Stimulated activated CD4-positive, alpha-beta T cell treated with anti-CD3 and anti-CD28 coated beads, Interleukin-4, amount 100 ng/mL, for 48 hours (primary cell): ENCODE measurements at places on chromosomes 4 and X.

DNA sequence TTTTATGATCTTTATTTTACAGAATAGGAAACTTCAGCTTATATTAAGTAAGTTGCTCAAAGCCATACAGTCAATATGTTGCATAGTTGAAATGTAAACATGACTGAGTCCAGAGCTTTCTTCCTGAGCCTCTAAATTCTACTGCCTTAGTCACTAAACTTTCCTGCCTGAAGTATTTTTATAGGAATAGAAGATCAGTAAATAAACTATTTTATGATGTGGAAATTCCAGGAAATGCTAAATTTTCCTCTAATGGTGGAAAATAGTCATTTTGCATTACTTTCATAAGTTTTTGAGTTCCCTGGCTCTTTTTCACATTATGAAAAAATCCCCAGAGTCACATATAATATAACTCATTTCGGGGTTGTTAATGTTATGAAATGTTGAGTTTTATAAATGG lies 182.8 kb downstream of the BANK1 start:
- DNase-seq: no peak

GRCh38 chr4:124449881-124450280 lies 262.7 kb downstream of the ANKRD50 start:
- DNase-seq: no peak

DNA sequence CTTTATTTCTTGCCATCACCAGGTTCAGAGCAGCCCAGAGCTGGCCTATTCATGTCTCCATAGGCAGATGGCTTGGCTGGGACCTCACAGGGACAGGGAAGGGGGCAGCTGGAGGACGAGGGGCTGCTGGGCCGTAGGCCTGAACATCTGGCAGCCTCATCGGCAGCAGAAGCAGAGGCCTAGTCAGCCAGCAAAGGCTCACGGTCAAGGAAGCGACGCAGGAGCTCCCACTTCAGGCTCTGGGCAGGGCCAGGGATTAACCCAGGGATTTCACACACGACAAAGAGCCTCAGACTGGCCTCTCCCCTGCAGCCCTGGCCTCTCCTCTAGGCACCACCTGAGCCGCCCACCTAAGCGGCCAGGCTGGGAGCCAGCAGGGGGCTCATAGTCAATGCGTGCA lies 46.0 kb upstream of the MAN2B2 start:
- no peak for DNase-seq

DNA sequence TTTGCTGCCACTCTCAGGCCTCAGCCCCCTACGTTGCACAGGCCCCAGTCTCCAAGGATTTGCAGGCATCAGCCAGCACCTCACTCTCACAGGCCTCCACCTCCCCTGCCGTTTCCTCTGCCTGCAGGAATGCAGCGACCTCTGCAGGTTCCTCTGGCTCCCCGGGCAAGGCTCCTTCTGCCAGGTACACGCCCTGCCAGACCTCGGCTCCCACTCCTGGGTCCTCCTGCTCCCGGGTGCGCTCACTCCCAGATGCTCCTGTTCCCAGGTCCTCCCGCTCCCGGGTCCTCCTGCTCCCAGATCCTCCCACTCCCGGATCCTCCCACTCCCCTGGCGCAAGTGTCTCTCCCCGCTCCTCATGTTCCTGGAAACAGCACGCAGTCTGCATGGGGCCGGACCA lies 144.4 kb upstream of the RADX start:
- no peak for DNase-seq

- no peak for DNase-seq
Measured at GRCh38 chrX:68995780-68996551, 167.1 kb downstream of the EFNB1 start.

GRCh38 chrX:39165185-39165584 lies 363.9 kb downstream of the MID1IP1 start:
- no peak for DNase-seq

DNA sequence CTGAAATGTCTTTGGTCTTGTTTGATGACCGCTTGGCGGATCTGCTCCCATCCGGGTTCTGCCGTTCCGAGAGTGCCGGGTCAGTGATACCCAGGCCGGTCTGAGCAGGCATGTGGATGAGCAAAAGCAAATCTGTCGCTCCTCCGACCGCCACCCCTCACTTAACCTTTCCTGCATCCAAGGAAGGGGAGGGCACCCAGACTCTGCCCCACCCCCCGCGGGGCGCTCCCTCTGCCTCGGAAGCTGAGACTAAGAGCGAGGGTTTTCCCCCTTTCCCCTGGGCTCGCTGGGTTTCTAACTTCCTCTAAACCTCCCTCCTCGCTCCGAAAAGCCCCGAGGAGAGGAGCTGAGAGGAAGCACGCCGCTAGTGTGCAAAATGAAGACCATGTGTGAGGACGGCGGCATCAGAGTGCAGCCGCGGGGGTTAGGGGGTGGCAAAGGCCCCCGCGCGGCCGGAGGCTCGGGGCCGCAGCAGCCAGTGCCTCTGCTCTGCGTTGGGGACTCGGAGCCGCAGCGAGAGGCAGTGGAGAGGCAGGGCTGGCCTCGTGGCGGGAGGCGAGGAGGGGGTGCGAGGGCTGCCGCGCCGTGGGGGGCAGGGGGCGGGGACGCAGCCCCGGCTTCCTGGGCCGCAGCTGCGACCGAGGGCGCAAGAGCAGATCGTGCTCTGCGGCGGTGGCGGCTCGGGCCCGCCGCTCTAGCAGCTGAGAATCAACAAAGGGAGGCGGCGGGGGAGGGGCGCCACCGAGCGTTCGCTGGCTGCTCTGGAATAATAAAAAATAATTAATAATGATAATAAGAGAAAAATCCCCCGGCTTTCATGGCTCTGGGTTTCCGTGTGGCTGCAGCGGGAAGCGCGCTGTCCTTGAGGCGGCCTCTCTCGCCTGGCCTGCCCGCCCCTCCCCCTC lies 55.8 kb upstream of the BCOR start:
- peak; percentile 53 for DNase-seq

GRCh38 chr4:6391852-6392188 lies 80.6 kb downstream of the PPP2R2C start:
- no peak for DNase-seq

- DNase-seq: no peak
Measured at GRCh38 chr4:77123411-77123810, 33.6 kb upstream of the CCNG2 start.

DNA sequence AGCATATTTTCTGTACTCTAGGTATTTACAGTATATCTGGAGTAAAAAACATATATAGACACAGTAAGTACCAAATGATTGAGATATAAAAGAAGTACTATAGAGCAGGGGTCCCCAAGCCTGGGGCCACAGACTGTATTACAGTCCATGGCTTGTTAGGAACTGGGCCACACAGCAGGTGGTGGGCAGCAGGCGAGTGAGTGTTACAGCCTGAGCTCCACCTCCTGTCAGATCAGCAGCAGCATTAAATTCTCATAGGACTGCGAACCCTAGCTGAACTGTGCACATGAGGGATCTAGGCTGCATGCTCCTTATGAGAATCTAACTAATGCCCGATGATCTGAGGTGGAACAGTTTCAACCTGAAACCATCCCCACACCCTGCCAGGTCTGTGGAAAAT lies 300.7 kb downstream of the NR3C2 start:
- DNase-seq: no peak

DNA sequence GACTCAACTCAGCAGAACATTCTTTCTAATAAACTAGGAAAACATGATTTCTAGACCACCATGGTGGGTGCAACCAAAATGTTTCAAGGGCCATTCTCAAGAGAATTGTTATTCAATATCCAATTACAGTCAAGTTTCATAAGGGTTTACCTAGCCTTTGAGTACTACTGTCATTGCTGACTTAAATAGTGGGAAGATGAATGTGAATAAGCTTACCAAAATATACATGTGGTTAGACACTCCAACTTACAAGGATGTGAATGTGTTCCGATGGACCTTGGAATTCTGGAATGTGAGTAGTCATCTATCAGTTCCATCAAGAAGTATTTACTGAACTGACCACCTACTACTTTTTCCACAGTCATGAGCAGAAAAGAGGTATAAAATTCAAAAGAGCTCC lies 16.9 kb downstream of the SH3RF1 start:
- no peak for DNase-seq

DNA sequence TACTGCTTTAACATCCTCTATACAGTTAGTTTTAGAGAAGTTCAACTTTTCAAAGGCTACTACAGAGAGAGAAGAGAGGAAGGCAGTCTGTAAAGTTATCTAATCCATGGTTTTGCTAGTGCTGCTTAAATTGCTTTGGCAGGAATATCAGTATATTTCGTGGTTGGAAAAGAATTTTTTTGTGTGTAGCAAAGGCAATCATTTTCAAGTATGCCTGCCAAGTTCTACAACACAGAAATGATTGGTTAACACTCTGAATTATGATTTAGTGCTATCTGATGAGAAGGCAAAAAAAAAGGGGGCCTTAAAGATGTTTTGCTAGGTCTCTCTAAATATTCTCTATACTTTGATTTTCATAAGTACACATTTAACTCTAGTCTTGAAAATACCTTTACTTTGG lies 133.1 kb downstream of the JADE1 start:
- no peak for DNase-seq

- DNase-seq: no peak
Measured at GRCh38 chrX:16770970-16771482, 15.2 kb upstream of the TXLNG start.

DNA sequence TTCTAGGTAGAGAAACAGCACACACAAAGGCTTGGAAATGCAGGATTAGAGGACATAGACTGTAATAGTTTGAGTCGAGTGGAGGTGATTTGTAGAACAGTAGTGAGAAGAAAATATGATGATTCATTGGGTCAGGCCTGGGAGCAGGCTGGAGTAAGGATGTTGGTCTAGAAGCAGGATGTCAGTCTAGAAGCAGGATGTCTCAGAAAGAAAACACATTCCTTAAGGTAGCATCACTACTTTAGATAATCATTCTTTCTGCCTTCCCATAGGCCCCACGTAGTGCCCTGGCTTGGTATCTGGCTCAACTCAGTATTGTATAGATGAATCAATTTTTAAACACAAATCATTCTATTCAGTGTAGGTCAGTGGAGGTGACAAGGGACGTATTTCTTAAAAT lies 11.2 kb upstream of the DACH2 start:
- no peak for DNase-seq

DNA sequence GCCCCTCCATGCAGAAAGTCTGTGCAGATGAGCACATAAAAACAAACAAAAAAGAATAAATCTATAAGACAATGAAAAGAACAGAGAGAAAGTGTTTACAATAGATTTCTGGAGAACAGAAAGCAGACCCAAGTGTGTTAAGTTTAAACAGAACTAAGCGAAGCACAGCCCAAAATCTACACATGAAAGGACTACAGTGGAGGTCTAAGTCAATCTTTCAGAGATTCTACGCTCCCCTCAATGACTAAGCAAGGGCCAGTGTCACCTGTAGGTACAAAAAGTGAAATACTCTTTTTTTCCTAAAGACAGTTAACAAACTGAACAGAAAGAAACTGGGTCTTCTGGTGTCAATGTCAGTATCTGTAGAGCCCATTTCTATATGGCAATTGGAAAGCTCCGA lies 18.2 kb downstream of the CLOCK start:
- no peak for DNase-seq

DNA sequence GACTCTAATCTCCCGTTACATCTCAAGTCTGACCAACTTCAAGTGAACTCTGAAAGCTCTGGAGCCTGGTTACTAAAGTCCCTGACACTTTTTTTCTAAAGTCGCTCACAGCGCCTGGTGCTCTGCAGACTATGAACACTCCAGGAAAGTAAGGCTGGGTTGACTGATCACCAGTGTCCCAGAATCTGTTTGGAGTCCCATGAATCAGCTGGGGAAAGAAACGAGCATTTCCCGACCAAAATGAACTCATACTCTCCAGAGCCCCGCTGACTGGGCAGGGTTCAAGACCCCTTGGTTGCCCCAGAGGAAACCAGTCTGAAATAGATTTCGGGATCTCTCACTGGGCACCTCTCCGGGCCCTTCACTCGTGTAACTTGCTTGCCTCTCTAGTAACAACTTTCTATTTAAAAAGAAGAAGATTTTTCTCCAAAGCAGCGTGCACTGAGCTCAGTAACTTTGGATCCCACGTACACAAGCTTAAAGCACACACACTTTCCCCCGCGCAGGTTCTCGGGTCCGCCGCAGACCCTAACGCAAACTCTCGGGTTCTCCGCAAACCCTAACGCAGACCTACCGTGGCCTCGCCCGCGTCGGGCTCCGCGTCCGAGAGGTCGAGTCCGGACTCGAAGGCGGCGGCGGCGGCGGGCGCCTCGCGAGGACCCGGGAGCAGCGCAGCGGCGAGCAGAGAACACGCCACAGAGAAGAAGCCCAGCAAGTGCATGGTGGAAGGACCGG lies 964 bp downstream of the VEGFC start:
- no peak for DNase-seq

DNA sequence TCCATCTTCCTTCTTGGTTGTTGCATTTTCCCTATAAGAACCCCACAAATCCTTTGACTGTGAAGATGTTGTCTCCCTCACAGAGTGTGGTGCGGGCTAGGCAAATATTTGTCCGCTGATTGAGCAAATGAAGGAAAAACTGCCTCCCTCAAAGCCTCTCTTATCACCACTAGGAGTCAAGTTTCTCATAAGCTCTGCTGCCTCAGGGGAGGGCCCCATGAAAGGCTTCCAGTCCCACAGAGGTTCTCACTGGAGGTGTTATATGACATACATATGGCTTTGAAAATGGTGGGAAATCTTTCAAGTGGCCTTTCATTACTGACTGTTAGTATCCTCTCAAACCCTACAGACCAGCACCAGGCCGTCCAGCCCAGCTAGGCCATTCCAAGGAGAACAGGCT lies 9.3 kb downstream of the VGLL1 start:
- DNase-seq: no peak

DNA sequence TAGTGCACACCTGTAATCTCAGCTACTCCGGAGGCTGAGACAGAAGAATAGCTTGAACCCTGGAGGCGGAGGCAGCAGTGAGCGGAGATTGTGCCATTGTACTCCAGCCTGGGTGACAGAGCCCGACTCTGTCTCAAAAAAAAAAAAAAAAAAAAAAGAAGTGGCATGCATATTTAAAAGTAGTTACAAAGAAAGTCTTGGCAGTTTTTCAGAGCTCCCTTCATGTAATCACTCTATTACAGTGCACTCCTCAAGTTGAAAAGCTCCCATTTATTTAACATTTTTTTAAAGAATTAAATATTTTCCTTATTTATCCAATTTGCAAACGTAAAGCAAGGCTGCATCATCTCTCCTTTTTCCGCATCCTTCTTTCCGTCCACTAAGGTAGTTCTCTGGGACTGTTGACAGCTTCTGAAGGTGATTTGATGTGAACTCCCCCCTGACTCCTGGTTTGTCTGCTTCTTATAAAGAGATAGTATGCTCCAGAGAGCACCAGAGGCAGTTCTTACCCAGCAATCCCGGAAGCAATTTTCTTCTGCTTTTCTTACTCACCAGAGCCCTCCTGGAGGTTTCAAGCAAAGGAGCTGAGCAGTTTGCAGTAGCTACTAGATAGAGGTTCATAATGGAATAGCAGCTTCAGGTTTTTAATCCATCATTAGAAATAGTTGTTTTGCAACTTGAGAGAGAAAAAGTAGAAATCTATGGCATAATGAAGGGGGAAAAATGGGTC lies 151.0 kb downstream of the PALLD start:
- DNase-seq: no peak

DNA sequence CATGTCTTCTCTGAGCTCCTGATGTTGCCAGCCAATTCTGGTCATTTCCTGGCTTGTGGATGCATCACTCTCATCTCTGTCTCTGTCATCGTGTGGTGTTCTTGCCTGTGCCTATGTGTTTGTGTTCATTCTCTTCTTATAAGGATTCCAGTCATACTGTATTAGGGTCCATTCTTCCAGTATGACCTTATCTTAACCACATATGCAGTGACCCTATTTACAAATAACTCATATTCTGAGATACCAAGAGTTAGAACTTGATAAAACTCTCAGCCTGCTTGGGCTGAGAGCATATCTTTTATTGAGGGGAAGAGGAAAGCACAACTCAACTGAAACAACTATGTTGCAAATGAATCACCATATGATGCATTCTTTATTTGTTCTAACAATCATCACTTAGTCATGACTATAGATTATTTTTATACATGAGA lies 189.0 kb upstream of the ANXA10 start:
- DNase-seq: no peak

- DNase-seq: no peak
Measured at GRCh38 chrX:54980334-54980733, 13.7 kb downstream of the PFKFB1 start.
